Keratinocyte (primary cell): ENCODE measurements at places on chromosomes 2 and 18. TPM values are rescaled to one million over a fixed set of nuclear protein-coding genes. Genes with fewer than 3 reads are reported as not detected.

The UGT1A10 gene
- 1.8 to 2.4 TPM (median 2.0 TPM) in 3 replicates for polyA plus RNA-seq

The NYAP2 gene
- polyA plus RNA-seq: not detected in 3 replicates

The CHAC2 gene
- polyA plus RNA-seq: 5.4 to 10.9 TPM (median 6.9 TPM) in 3 replicates

The TXNL1 gene
- 39.4 to 92.5 TPM (median 58.7 TPM) in 3 replicates for polyA plus RNA-seq

The REG3G gene
- not detected in 3 replicates for polyA plus RNA-seq

The LINC00305 gene
- not detected in 3 replicates for polyA plus RNA-seq

The HOXD12 gene
- not detected in 3 replicates for polyA plus RNA-seq

The RTTN gene
- 41.8 to 77.3 TPM (median 49.8 TPM) in 3 replicates for polyA plus RNA-seq

The RAD51AP2 gene
- 0.01 to 0.12 TPM (median 0.12 TPM) in 3 replicates for polyA plus RNA-seq

The ZNF638 gene
- 44.3 to 66.5 TPM (median 53.0 TPM) in 3 replicates for polyA plus RNA-seq

The ATP6V1B1 gene
- 0.13 TPM in 1 of 3 replicates, not detected in the others for polyA plus RNA-seq

The C2orf72 gene
- 0.05 to 0.09 TPM in 2 of 3 replicates, not detected in the other for polyA plus RNA-seq

The CNNM4 gene
- 4.4 to 7.6 TPM (median 5.5 TPM) in 3 replicates for polyA plus RNA-seq

The CDCA7 gene
- 7.6 to 30.9 TPM (median 30.1 TPM) in 3 replicates for polyA plus RNA-seq

The GRP gene
- polyA plus RNA-seq: not detected in 3 replicates

The SPC25 gene
- 1.0 to 7.1 TPM (median 4.9 TPM) in 3 replicates for polyA plus RNA-seq

The SCN7A gene
- polyA plus RNA-seq: not detected in 3 replicates
